GM23338 (cell line): ENCODE measurements at places on chromosomes 7 and 10. TPM values are rescaled to one million over a fixed set of nuclear protein-coding genes. Genes with fewer than 3 reads are reported as not detected.

- peak; percentile 68 for DNase-seq
These were observed 100.3 kb upstream of the SVIL start for GRCh38 chr10:29734962-29735627.

GRCh38 chr10:71269301-71270288 is 49.5 kb upstream of the SLC29A3 start:
- DNase-seq, result peak; percentile 92

DNA sequence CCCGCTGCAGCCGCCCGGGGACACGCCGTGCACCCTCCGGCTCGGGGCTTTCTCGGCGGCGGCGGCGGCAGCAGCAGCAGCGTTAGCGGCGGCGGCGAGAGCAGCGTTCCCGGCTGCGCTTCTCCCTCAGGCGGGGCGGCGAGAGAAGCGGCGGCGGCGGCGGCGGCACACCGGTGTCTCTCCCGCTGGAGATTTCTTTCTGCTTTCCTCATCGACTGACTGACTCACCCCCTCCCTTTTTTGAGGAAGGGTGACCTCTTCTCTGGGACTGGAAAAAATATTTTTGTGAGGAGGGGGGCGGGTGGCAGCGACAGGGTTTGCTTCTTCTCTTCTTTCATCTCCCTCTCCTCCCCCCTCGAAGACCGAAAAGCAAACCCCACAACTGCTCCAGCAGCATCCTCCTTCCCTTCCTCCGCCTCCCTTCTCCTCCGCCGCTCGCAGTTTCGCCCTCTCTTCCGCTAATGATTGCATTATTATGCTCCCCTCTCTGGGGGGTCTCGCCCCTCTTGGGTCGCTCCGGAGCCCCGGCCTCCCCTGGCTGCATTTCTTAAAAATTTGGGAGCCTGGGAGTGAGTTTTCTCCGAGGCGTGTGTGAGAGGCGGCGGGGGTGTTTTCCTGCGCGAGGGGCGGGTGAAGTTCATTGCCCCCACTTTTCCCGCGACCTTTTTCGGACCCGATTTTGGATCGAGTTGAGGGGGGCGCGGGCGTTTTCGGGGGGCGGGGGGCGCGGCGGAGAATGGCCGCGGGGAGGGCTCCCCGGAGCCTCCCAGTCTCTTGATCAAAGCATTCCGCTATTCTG is 411 bp downstream of the AUTS2 start:
- peak; percentile 58 for DNase-seq

- DNase-seq, result no peak
These were observed 86.6 kb downstream of the CABCOCO1 start for GRCh38 chr10:61749291-61749690.

BAMBI gene
- total RNA-seq, result 37.5 and 39.5 TPM in 2 replicates

NUTM2A gene
- total RNA-seq, result 0.27 TPM in 1 of 2 replicates, not detected in the other

TMEM270 gene
- total RNA-seq, result not detected in 2 replicates
